PC-9 (cell line): ENCODE measurements at places on chromosomes 11 and 22. TPM values are rescaled to one million over a fixed set of nuclear protein-coding genes. Genes with fewer than 3 reads are reported as not detected.

CARD16 gene
- 0.63 and 2.5 TPM in 2 replicates for total RNA-seq

C11orf86 gene
- total RNA-seq: not detected in 2 replicates

PANX3 gene
- not detected in 2 replicates for total RNA-seq

TOM1 gene
- total RNA-seq: 43.6 and 45.1 TPM in 2 replicates

KCNJ4 gene
- total RNA-seq: 0.18 and 0.22 TPM in 2 replicates

INTS4 gene
- 43.9 and 53.8 TPM in 2 replicates for total RNA-seq

SCGB1A1 gene
- not detected in 2 replicates for total RNA-seq

ARHGAP20 gene
- total RNA-seq: not detected in 2 replicates

ALDH3B1 gene
- 98.1 and 104 TPM in 2 replicates for total RNA-seq

- no peak for DNase-seq
Measured at GRCh38 chr11:18853086-18853720, 61.6 kb upstream of the PTPN5 start.

DNA sequence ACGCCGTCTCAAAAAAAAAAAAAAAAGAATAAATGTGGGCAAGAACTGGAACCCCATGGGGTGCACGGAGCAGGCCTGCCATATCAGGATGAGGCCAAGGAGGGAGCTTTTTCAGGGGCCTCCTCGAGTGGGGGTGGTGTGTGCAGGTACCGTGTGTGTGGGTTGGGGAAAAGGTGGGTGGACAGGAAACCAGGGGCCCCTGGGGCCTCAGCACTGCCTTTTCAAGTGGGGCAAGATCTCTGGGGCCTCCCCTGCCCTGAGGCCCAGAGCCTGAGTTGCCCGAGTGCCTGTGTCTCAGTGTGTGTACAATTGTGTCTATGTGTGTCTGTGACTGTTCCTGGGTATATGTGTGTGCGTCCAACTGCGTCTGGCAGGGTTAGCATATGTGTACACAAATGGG lies 23.8 kb downstream of the TEF start:
- DNase-seq: no peak

- DNase-seq: no peak
Measured at GRCh38 chr11:60362241-60362640, 16.1 kb upstream of the MS4A7 start.

GRCh38 chr22:43331069-43331451 lies 12.1 kb downstream of the SCUBE1 start:
- no peak for DNase-seq

DNA sequence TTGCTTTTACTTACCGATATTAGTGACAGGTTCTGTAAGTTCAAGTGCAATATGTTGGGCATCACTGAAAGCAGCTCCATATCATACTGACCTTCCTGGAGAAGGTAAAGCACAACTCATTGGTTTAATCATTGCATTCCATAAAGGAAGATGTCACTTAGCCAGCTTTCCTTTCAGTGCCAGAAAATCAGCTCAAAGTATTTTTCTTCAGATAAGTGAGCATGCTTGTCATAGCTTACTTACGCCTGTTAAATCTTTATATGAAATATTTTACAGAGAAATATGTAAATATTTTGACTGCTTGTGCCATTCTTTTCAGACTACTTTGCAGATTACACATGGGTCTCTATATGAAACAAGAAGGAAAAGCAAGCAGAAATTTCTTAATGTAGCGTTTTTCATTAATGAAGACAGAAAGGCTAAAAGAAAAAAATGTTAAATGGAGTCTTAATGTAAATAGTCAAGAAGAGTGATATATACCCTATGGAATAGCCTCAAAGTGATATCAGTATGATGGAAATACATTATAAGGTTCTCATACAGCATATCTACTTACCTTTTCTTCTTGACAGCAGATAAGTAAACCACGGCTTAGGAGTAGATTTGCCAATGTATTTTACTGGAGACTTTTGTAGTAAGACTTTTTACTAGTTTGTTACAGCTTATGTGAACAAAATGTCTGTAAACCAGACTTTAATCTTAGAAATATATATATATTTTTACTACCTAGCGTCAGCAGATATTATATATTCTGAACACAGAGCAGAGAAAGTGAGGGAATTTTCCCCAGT lies 649.7 kb downstream of the METTL15 start:
- DNase-seq: peak; percentile 50

DNA sequence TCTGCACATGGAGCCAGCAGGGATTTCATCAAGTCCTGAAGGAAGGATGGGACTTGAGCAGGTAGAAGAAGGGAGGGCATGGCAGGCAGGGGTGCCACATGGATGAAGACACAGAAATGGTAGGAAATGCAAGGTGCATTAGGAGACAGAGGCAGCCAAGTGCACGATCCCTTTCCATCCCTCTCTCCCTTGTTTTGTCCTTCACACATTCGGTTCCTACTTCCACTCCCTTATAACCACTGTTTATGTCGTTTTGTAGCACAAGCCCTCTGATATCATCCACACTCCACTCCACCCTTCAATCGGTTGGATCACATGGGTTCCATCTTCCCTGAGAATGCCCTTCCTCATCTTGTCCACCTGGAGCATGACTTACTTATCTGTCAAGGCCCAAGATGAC lies 35.2 kb downstream of the IFT27 start:
- no peak for DNase-seq

DNA sequence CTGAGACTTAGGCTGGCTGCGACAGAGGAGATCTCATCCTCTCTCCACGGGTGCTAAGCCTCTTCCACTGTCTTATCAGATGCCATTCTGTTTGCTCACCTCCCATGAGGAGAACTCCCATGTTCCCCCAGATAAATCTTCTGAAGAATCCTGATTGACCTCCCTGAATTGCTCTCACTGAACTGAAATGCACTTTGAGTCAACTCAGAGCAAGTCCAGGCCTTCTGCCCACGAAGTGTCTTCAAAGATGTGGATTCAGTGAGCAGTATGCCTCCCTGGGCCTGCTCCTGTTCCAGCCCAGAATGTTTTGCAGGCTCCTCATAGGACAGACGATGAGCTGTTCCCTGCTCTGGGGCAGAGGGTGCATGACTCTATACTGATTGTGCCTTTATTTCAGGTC lies 17.4 kb downstream of the TUB start:
- DNase-seq: no peak

- DNase-seq: peak; percentile 92
Measured at GRCh38 chr11:47917599-47918369, 62.6 kb upstream of the PTPRJ start.

GRCh38 chr11:95827696-95828095 lies 37.4 kb downstream of the CEP57 start:
- DNase-seq: no peak

- no peak for DNase-seq
Measured at GRCh38 chr11:118878163-118878563, 5.5 kb upstream of the CXCR5 start.

DNA sequence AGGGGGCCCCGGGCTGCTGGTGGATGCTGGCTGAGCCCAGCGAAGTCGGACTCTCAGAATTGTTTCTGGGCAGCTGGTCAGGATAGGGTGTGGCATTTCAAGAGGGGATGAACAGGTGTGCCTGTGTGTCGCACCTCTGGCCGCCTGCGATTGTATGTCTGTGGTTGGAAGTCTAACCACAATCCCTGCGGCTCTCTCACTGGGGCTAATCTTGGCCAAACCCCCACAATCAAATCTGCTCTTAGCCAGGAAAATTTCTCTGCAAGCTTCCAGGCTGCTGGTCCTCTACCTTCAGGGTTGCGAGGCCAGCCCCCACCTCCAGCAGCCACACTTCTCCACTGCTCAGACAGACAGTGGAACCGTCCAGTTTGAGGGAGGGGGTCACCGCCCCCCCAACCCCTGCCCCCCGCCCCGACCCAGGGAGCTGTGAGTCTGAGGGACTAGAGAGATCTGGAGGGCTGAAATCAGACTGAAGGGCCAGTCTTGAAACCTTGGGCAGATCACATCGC lies 953 bp downstream of the ATG16L2 start:
- peak; percentile 77 for DNase-seq

GRCh38 chr22:33381531-33382406 lies 323.6 kb upstream of the SYN3 start:
- no peak for DNase-seq

DNA sequence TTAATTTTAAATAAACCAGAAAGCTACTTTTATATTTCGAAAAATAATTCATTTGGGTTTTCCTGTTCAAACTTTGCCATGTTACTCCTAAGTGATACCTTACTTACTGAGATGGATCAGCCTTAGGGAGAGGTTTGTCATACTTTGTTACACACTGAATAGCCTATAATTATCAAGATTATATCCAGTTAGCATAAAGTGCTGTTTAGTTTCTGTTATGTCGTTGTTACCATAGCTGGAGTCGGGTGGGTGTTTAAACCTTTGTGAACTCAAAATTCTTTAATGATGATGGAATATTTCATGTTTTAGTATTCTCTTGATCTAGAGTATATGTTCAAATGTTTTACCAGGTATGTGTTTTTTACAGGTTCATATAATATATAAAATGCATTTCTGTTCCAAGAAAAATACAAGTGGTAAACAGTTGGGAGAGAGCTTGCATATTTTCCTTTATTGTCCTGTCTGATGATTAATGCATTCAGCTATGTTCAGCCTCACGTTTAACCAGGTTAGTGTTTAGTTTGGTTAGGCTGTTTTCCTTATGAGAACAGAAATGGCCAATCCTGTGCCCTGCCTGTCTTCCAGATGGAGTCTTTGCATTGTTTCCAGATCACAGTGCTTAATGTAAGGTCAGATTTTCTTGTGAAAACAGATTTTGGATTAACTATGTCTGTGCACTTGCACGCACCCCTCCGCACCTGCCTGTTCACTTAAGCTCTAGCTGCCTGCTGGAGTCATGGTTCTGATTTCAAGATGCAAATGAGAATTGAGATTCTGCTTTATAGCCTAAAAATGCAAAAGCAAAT lies 105.6 kb downstream of the ATXN10 start:
- peak; percentile 65 for DNase-seq

GRCh38 chr11:67584205-67584880 lies 731 bp downstream of the GSTP1 start:
- peak; percentile 81 for DNase-seq

GRCh38 chr11:28412029-28412428 lies 303.8 kb downstream of the METTL15 start:
- DNase-seq: no peak

- DNase-seq: no peak
Measured at GRCh38 chr22:28711820-28712777, 29.5 kb downstream of the CHEK2 start.

GRCh38 chr11:25943777-25944661 lies 387.9 kb upstream of the ANO3 start:
- DNase-seq: no peak

- DNase-seq: no peak
Measured at GRCh38 chr11:71164621-71165020, 87.8 kb downstream of the SHANK2 start.

- no peak for DNase-seq
Measured at GRCh38 chr11:73188301-73188700, 29.8 kb upstream of the P2RY2 start.

- DNase-seq: no peak
Measured at GRCh38 chr22:31323578-31324550, 22.3 kb downstream of the PATZ1 start.
